Activated T-helper 2 cell treated with anti-CD3 and anti-CD28 coated beads, Interferon-gamma antibody, Interleukin-2, Interleukin-4, amounts not matched to agents 10 μg/mL and 5 μg/mL and 100 μg/mL, durations not matched to agents 14 hours and 24 hours and 36 hours (primary cell): ENCODE measurements at places on chromosomes 3 and 15.

DNA sequence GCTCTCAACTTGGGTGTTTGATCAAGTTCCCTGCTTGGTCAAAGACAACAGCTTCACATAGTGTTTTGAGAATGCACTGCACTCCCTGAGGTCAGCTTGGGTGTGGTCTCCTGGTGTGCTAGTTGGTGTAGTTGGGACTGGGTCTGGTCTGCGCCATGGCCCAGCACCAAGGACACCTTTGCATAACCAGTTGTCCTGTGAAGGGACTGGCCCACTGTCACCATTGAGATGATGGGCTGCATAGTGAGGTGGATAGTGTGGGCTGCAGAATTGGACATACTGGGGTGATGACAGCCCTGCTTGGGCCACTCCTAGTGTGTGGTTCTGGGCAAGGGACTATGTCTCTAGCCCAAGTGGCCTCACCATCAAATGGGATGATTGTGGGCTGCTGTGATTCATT is 9.5 kb downstream of the RPSA start:
- DNase-seq, result no peak

- DNase-seq, result no peak
These were observed 2.8 kb downstream of the OCA2 start for GRCh38 chr15:28096411-28096669.

DNA sequence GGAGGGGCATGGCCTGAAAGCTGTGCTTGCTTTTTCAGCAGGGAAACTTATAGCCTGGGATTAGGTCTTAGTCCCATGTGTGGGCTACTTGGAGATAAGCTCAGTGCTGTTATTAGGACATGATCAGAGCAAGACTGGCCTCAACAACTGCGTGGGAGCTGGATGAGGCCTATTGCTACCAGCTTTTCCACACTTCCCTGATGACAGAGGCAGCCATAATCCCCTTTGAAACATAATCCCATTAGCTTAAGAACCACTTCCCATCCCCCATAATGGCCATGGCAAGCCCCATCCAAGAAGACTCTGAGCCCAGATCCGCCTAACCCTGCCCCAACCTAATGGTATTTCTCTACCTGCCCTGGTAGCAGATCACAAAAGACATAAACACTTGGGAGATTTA is 26.6 kb upstream of the GK5 start:
- no peak for DNase-seq

- no peak for DNase-seq
These were observed 91.8 kb downstream of the BTD start for GRCh38 chr3:15693355-15693754.

DNA sequence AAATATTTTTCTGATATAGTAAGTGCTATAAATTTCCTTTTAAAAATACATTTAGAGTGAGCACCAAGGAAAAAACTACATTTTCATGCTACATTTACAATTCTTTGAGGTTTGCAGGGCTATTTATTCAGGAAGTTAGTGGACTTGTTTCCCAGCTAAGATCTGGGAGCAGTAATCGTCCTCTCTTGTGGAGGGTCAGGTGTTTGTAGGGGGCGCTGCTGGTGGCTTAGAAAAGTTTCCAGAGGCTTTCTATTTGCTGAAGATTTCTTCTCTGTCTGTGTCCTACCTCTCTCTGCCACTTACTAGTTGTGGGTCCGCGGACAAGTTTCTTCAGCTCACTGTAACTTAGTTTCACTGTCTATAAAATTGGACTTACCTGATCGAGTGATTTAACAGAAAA is 163.9 kb downstream of the PEX5L start:
- no peak for DNase-seq

- no peak for DNase-seq
These were observed 36.2 kb upstream of the LDHAL6B start for GRCh38 chr15:59170295-59171066.

GRCh38 chr3:66344391-66344811 is 123.6 kb downstream of the SLC25A26 start:
- no peak for DNase-seq

- DNase-seq, result no peak
These were observed 262.6 kb upstream of the ZNF385D start for GRCh38 chr3:22013641-22014040.

DNA sequence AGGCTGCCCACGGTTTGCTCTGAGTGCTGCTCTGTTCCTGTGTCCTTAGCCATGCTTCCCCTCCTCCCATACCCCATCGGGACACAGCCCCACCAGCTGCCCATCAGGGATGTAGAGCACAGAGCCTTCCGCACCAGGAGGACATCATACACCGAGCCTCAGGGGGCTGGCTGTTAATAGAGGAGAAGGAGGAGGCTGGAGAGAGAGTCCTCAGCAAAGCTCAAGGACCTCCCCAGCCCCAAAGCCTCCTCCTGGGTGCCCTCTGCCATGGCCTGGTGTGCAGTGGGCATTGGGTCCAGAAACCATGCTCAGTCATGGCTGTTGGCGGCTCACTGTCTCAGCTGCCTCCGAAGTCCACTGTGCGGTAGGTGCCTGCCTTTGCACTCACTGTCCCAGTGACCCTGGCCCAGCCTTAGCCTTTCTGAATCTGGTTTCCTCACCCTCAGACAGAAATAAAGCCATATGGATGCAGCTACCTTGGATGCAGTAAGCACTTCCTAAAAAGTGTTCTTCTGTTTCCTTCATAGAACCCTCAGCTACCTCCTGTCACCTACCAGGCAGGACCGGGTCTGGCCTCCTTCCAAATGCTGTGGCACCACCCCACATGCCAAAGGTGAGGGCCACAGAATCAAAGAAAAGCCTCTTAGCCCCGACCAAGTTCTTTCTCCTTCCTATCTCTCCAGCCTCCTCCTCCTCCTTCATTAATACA is 53.9 kb downstream of the ACAD9 start:
- DNase-seq, result no peak

DNA sequence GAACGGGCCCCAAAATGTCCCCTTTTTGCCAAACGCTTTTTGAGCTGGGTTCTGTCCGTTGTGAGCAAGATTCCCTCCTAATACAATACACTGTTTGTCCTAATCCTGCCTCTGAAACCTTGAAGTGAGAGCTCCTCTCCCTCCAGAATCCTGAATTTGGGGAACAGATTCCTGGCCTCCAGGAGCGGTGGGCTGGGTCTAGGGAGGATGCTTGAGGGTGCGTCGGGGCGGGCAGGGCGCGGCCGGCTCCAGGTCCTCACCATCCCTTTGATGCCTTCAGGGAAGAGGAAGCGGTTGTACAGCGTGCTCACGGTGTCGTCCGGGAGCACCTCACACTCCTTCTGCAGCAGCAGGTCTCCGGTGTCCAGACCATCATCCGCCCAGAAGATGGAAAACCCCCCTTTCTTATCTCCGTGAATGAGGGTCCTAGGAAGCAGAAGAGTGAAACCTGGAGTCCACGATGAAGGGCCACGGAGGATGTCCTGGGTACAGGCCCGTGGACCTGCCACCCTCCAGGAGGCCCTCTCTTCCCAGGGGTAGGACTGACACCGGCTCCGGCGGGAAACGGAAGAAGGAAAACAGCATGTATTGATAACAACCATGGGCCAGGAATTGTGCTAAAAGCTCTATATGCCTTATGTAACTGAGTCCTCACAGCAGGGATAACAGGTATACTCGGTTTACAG is 23.2 kb downstream of the ALDH1L1 start:
- no peak for DNase-seq

GRCh38 chr3:27659279-27660021 is 62.7 kb downstream of the EOMES start:
- no peak for DNase-seq

GRCh38 chr15:85536341-85536740 is 155.9 kb downstream of the AKAP13 start:
- no peak for DNase-seq
